ENCODE measurements at places on chromosomes 13 and 19. TPM values are rescaled to one million over a fixed set of nuclear protein-coding genes. Genes with fewer than 3 reads are reported as not detected.

The ZNF729 gene
- not detected for total RNA-seq

The ICAM1 gene
- total RNA-seq: 10.6 TPM

The FUT1 gene
- total RNA-seq: under 0.01 TPM

The CDADC1 gene
- 0.54 TPM for total RNA-seq

The PEG3 gene
- total RNA-seq: not detected

The NR1H2 gene
- 37.8 TPM for total RNA-seq

The SIGLEC8 gene
- not detected for total RNA-seq

The VASP gene
- 61.1 TPM for total RNA-seq

Data from IMR-90 (cell line).